GM12892 (cell line): ENCODE measurements at places on chromosomes 13 and 19.

DNA sequence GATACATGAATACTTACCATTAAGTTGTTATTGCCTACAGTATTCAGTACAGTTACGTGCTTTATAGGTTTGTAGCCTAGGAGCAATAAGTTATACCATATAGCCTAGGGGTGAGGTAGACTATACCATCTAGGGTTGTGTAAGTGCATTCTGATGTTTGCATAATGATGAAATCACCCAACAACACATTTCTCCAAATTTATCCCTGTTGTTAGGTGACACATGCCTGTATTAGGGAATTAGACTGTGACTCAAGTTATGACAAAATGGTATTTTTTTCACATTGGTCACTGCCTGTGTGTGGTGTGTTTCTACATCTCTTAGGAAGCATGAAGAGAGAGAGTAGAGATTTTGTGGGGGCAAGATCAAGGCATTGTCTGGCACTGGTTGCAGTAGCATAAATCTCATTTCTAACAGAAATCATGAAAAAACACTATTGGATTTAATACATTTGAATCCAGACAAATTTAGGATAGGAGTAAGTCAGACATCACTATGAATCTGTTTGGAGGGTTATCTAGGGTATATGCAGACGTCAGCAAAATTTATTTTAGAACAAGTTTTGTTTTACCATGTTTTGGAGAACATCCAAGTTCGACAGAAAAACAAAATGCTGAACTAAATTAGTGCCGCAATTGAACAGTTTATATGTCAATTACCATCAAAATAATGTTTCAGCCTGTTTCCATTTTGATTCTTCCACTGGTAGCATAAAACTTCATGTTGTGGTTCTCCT is 332.1 kb downstream of the LMO7 start:
- DNase-seq = no peak

DNA sequence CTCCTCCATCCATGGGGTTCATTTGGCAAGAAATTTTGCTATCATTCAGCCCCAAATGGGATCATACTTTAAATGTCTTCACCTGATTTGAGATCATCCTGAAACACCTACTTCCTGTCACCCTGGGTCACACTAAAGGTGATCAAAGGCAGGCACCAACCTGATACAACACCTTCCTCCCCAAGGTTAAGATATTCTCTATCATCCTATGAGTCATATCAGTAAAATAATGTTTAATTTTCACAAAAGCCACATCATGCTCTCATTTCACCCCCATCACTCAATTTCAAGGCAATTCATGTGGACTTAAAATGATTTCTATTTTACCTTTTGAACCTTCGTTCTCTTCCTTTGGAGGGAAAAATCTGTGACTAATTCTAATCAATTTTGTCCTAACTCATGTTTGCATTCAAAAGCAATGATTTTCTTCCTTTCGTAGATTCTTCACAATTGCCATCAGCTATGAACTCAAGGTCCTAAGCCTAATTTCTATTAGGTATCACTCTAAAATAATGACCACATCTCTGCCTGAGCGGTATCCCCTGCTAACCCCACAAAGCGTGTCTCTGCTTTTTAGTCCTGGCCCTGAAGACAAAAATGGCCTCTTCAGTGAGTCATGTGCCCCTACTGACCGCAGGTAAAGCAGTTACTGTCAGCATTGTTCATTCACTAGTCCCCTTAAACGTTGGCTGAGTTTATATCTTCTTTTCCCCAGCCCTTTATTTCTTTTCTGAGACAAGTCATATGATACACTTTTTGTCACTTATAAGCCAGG is 139.0 kb downstream of the SPRY2 start:
- no peak for DNase-seq

GRCh38 chr13:42164557-42165125 is 107.3 kb upstream of the AKAP11 start:
- no peak for DNase-seq

DNA sequence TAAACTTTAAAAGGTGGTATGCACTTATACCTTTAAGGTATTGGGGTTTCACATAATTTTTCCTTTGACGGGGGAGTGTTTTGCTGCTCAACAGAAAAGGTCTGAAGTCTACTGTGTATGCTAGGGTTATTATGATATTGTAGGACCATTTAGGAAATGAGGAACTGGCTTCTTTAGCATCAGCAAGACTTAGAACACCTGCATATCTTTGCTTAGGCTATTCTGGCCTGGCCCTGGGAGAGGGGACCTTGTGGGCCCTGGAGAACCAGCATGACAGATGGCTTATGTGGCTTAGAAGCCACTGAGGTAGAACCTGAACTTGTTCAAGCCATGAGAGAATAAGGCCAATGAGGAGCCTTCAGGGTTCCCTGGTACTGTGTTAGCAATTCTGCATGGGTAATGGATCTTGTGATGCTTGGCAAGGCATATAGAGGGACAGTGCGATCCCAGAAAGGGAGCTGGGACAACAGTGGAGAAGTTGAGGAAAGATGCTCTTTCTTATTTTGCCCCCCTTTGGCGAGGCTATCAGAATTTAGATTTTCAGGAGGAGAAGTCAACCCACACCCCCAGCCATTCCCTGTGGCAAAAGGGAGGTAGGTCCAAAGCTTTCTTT is 4.3 kb downstream of the RGCC start:
- no peak for DNase-seq

DNA sequence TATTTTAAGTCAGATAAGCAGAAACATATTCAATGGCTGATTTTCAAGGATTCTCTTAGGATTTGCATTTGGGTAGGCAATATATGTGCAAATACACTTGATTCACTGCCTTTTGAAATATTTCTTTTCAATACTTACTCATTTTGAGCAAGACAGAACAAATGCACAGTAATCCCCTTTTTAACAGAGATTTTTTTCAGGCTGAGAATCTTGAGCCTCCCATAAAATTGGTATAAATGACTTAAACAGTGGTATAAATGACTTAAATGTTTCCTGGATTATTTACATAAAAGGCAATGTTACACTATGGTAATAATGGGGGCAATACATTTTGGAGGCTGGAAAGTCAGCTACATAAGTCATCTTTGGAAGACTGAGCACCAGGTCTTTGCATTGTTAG is 389.0 kb downstream of the OLFM4 start:
- DNase-seq = no peak

GRCh38 chr13:81682081-81682630 is 1341.2 kb upstream of the SPRY2 start:
- no peak for DNase-seq

GRCh38 chr13:76878043-76878442 is 8.2 kb downstream of the KCTD12 start:
- no peak for DNase-seq

DNA sequence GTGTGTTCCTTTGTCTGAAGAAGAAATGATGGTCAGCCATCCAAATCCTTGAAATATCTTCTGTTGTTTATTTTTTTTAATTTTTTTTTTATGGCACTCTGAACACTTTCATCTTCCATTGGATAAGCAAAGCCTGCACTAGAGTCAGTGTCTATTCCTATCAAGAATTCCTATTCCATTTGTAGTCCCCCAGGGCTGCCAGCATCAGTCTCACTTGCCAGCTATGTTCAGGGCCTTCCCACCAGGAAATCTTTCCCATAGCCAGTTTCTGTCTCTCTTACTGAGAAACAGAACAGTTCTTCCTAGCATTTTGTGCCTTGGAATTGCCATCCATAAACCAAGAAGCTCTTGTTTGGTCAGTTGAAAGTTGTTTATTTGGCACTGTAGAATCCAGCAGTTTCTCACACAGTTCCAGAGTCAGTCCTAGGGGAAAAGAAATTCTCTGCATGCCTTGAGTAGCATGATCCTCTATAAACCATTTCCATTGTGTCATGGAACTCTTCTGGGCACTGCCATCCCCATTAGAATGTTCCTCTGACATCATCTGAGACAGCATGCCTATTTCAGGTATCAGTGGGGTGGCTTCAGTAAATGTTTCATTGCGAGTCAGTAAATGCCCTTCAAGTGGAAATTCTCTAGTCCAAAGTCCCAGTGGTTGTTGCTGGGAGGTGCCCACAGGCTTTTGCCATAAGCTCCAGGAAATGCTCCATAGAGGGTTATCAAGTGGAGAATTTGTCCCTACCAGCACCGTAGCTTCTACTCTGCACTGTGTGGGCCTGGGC is 18.7 kb upstream of the SPRYD7 start:
- DNase-seq = no peak

GRCh38 chr13:32731576-32731975 is 145.3 kb downstream of the PDS5B start:
- DNase-seq = no peak

DNA sequence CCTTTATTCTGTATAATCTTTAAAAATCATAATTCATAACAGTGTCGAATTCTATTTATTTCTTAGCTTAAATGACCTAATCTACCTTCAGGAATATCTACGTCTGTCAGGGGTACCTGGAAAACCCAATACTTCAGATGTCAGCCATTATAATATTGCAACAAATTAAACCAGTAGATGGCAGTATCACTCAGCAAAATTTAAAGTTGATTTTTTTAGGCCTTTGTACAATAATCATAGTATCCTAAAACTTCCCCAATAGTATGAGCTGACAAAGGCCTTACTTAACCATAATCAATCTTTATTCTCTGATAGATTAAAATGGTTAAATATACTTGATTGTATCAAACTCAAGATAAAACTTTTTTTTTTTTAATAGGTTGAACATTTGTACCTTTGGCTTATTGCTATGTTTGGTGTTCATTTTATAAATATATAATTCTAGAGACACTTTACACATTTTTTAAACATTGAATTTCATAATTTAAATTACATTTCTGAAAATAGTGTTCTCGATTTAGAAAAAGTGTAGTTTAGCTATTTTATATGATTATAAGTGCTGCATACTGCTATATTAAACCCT is 830.2 kb upstream of the SPRY2 start:
- no peak for DNase-seq

- DNase-seq = no peak
Observed at GRCh38 chr19:41362143-41362847, 1.7 kb downstream of the B9D2 start.

GRCh38 chr13:100724568-100724967 is 50.0 kb upstream of the TMTC4 start:
- no peak for DNase-seq

- DNase-seq = no peak
Observed at GRCh38 chr13:79226250-79226649, 179.8 kb downstream of the RBM26 start.
